ENCODE measurements at places on chromosomes 6 and 20.

DNA sequence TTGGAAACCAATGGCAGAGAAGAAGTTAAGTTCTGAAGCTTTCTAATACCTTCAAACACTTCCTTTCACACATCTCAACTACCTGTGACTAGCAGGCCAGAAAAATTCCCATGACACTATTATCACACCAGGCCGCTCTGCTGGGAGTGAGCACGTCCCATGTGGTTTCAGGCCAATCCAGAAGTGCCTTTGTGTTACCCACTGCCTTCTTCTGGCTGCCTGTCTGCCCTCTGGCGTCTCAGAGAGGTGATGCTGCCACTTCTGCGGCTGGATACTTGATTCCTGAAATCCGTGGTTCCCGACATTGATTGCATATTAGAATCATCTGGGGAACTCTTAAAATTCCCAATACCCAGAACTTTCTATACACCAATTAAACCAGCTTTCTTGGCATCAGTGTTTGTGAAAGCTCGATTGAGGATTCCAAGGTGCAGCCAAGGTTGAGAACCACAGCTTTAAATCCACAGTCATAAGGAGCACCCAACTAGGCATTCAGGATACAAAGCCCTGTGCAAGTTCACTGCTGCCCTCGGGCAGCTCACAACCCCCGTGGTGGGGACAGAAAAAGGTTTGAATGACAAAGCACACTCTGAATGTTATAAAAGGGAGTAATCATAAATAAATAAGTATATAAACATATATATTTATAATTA lies 65.6 kb downstream of the STMND1 start:
- DNase-seq, result peak; percentile 74

DNA sequence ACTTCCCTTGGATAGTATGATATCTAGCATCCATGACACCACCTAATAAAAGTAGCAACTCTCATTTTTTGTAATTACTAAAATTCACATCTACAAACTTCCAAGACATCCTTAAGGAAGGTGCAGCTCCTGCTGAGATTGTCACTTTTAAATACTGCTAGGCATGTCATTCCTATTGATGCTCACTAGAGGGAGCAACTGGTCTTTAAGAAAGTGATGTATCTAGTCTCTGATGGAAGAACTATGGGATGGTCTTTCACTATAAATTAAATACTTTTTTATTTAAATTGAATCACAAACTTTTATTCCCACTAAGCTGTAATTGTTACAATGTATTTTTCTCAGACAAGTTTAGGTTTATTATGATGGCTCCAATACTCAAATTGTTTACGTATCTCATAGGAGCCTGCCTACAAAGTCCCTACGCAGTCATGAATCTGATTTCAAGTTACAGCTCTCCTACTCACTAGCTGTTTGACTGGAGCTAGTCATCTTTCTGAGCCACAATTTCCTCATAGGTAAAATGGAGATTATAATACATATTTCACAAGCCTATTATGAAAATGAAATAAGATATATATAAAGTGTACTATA lies 8.1 kb upstream of the TSPYL1 start:
- DNase-seq, result peak; percentile 42

GRCh38 chr6:170062209-170062914 lies 228.5 kb downstream of the DLL1 start:
- DNase-seq, result no peak

GRCh38 chr20:15364781-15365180 lies 1027.4 kb upstream of the FLRT3 start:
- DNase-seq, result no peak

GRCh38 chr6:160035241-160035640 lies 66.4 kb downstream of the IGF2R start:
- DNase-seq, result no peak

Data from HEK293T (cell line).